Endothelial cell of umbilical vein (primary cell): ENCODE measurements at places on chromosomes 3 and 15.

DNA sequence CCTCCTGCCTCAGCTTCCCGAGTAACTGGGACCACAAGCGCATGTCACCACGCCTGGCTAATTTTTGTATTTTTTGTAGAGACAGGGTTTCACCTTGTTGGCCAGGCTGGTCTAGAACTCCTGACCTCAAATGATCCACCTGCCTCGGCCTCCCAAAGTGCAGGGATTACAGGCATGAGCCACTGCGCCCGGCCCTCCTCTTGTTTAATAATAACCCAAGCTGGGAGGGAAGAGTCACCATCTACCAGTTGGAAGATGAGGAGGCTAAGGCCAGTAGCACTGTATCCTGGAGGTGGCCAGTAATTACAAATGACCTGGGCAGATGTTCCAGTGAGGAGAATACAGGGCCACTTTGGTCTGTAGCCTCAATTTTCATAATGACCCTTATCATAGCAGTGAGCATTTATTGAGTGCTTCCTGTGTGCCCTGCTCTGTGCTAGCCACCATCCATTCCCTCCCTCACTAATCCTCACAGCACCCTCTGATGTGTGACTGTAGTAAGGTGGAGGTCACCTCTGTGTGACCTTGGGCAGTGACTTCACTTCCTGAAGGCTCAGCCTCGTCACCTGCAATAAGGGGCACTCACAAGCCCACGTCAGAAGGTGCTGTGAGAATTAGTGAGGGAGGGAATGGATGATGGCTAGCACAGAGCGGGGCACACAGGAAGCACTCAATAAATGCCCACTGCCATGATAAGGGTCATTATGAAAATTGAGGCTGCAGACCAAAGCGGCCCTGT, 64.2 kb downstream of the ABTB1 start:
- no peak for DNase-seq

DNA sequence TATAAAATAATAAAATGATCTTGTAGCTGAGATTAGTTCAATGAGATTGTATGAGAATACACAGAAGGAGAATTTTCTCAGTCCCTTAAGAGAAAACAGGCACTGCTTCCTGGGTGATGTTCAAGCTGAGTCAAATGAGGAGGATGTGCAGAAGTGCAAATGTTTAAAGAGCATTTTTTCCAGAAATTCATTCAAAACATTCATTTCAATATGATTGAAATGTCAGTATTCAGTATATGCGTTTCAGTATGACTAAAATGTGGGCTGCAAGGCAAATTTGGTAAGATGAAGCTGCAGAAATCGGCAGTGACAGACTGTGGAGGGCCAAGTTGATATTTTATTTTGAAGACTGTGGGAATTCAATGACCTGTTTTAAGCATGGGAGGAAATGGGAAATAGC, 19.3 kb upstream of the PYDC2 start:
- no peak for DNase-seq

- DNase-seq = peak; percentile 72
Observed at GRCh38 chr3:149042789-149043386, 43.4 kb downstream of the HLTF start.

DNA sequence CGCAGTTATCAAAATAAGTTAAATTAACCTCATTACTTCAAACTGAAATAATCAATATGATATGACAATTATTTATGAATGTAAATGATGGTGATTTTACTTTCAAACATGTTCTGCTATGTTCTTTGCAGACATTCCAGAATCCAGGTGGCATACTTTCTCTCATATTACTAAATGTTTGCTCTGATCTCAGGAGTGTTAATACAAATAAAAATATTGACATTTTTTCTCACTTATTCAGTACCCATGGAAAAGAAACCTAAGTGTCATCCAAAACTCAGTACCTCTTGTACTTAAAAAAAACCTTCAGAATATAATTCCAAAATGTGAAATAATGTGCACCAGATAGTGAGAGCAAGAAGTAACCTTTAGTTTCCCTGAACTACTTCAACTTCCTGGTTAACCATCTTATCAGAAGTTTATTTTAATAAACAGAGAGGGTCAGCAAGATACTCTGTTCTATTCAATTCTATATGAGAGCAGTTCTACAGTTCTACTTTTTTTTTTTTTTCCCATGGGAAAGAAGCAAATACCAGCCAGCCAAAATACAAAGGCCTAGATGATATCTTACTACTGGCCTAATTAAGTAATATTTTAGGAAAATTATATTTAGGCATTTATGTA, 494.1 kb downstream of the MECOM start:
- no peak for DNase-seq

DNA sequence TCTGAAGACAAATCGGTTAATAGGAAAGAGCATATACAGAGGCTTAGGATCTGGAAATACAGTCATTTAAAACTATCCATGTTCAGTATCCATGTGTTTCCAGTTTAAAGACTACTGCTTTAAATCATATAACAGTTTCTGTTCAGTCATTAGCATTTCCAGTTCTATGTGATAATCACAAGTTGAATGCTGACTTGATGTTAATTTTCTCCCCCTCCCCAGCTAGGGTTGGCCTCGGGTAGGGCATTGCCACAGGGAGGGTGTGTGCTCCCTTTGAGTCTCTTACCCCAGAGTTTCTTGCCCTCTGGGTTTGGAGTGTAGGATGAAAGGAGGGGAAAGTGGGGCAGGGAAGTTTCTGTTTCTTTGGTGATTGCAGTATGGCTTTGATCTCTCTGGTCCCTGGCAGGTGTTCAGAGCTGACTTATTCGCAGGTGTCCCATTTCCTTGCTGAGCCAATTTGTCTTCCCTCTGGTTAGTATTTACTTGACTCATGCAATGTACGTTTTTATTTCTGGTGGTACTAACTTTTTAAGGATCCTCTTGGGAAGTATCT, 86.3 kb downstream of the SH3GL3 start:
- DNase-seq = no peak

DNA sequence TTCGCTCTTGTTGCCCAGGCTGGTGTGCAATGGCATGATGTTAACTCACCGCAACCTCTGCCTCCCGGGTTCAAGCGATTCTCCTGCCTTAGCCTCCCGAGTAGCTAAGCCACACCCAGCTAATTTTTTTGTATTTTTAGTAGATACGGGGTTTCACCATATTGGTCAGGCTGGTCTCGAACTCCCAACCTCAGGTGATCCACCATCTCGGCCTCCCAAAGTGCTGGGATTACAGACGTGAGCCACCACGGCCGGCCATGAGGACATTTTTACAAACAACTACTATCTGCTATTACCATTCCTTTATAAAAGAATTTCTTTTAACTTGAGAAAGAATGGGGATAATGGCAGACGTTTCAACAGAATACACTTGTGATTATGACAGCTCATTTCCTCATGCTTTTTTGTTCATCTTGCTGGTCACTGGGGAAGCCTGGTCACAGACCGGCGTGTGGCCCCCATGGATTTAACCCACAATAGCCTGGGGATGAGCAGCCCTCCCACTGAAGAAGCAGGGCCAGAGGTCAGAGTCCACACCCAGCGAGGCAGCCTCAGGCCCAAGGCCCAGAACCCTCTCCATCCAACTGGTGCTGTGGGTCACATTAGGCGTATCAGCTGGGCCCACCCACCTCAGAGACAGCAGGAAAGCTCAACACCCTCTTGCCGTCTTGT, 112.0 kb downstream of the LIPC start:
- no peak for DNase-seq

GRCh38 chr3:184740509-184741258, 28.8 kb upstream of the MAGEF1 start:
- no peak for DNase-seq

DNA sequence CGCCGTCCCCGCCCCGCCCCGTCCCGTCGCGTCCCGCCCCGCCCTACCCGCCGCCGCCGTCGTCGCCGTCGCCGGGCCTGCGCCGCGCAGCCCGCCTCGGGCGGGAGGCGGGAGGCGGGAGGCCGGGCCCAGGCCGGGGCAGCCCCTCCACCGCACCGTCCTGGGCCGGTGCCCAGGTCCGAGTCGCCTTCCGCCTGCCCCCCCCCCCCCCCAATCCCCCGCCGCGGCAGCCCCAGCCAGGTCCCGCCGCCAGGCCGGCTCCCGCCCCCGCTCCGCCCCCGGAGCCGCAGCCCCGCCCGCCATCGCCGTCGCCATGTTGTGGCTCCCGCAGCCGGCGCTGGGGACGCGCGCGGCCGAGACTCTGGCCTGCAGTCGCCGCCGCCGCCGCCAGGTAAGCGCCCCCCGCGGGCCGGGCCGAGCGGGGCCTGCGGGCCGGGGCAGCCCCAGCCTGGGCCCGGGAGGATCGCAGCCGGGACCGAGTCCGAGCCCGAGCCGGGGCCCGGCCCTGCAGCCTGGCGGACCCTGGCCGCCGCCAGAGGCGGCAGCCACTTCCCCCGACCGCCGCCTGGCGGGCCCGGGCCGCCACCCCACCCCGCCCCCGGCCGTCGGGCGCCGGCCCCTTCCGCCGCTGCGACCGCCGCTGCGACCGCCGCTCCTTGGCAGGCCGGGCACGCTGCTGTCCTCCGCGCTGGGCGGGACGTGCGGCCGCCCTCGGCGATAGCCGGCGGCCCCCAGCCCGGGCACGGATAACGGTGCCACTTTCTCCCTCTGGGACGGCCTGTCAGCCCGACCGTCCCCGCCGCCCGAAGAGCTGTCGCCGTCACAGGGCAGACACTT, at the start of gene ZNF592:
Gene ZNF592 (plus strand): TSS at position 319 of the 837 bp plus-strand sequence. CDS start 34,084 bp downstream, outside the sequence.
- peak; percentile 67 for DNase-seq

- no peak for DNase-seq
Observed at GRCh38 chr3:127143172-127143571, 49.8 kb upstream of the PRR23E start.

GRCh38 chr3:178736300-178736699, 200.1 kb downstream of the KCNMB2 start:
- no peak for DNase-seq

GRCh38 chr3:14244521-14245247, 66.1 kb downstream of the LSM3 start:
- DNase-seq = no peak

GRCh38 chr3:53229606-53230005, 26.2 kb downstream of the TKT start:
- DNase-seq = no peak

DNA sequence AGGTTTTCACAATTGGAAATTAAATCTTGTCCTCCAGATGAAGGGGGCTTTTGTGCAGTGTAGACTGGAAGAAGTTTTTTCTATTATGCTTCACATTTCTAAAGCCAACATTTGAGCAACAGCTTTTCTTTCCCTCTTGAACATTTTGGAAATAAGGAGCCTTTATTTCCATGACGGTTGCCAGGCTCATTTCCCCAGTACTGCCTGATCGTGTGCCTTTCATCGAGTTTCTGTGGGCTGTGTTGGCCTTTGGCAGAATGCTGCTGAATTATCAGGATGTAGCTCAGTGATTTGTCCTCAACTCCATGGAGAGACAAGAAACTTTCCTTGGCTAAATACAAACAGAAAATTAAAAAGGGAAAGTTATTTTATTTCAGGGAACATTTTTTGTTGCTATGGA, 314.8 kb upstream of the LRRC3B start:
- DNase-seq = no peak

GRCh38 chr3:42999212-42999611, 20.1 kb downstream of the GASK1A start:
- no peak for DNase-seq

GRCh38 chr3:115436767-115437301, 186.5 kb upstream of the GAP43 start:
- DNase-seq = peak; percentile 62

DNA sequence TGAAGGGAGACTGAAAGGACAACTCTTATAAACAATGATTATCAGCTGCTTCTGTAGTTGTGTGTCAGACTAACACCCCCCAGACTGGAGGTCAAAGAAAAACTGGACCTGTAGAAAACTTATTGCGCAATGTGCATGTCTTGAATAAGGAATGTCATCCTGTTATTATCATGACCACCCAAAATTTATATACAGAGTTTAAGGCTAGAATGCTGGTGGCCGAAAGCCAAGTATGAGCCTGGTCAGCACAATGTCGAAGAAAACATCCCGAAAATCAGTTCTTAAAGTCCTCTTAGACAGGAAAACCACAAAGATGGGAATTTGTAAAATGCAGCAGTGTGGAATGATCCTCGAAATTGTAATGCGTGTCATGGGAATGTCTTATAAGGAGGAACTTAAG, 29.3 kb downstream of the RFTN1 start:
- peak; percentile 91 for DNase-seq
